ENCODE measurements at places on chromosomes 13 and 19. TPM values are rescaled to one million over a fixed set of nuclear protein-coding genes. Genes with fewer than 3 reads are reported as not detected.

The PEX11G gene
- polyA plus RNA-seq = 2.8 TPM

The PNMA8A gene
- polyA plus RNA-seq = not detected

The ZNF99 gene
- polyA plus RNA-seq = not detected

The LILRB3 gene
- 0.16 TPM for polyA plus RNA-seq

The PLEKHJ1 gene
- 163 TPM for polyA plus RNA-seq

The USHBP1 gene
- polyA plus RNA-seq = not detected

The DNAJC15 gene
- 36.7 TPM for polyA plus RNA-seq

The F10 gene
- not detected for polyA plus RNA-seq

The ISYNA1 gene
- polyA plus RNA-seq = 17.2 TPM

The SLITRK1 gene
- polyA plus RNA-seq = not detected
